Muscle of leg (tissue), 16 donors: ENCODE measurements at places on chromosomes 16 and 17.

DNA sequence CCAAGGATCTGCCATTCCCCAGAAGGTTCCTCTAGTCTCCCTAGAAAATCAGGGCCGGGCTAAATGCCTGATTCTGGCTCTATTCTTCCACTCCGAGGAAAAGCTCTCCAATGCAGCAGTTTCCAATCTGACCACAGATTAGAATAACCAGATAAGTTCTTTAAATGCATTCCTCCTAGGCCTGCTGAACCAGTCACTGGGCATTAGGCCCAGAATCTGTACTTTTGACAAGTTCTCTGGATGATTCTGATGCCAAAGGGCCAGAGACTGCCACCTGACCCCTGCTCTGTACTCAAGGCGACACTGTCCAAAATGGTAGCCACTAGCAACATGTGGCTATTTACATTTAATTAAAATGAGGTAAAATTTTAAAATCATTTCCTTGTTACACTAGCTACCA, 22.3 kb downstream of the MAP3K14 start:
- DNase-seq, result peak; percentile 43

DNA sequence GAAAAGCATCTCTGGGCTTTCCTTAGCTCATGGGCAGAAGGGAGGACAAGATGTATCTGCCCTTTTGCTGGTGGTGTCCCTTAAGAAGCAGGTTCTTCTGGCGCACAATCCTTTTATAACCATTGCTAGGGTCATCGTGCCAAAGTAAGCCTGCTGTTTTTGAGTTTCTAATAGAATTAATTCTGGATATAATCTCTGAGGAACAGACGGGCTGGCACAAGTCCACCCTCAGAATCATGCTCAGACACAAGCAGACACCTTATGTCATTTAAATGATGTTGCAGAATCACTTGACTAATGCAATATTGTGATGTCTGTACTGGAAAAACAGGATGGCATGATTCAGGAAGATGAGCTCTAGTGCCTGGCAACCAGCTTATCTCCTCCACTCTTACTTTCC, 18.8 kb upstream of the MMD start:
- DNase-seq, result no peak

- DNase-seq, result no peak
These were observed 4.3 kb upstream of the MBTPS1 start for GRCh38 chr16:84121007-84121406.

DNA sequence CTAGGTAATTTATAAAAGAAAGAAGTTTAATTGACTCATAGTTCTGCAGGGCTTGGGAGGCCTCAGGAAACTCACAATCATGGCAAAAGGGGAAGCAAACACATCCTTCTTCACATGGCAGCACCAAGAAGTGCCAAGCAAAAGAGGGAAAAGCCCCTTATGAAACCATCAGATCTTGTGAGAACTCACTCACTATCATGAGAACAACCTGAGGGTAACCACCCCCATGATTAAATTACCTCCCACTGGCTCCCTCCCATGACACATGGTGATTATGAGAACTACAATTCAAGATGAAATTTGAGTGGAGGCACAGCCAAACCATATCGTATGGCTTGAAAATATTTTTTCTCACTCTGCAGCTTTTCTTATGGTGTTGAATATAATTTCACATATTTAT, 151.7 kb downstream of the ANKFN1 start:
- DNase-seq, result no peak
